ENCODE measurements at places on chromosomes 11 and 22.

DNA sequence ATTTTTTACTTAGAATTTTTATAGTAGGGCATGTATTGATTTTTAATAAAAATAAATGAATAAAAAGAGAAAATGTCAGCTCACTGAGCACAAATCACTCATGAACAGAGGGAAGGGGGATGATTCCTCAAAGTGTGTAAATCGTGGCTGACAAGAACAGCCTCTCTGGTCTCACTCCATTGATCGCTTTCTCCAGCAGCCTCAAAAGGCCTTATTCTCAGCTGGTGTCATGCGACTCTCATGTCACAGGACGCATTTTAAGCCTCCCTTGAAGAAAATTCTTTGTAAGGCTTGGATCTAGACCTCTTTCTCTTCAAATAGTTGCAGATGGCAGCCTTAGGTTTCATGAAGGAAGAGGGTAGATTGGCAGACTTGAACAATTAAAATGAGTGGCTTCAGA lies 33.9 kb upstream of the SLC5A12 start:
- no peak for DNase-seq

- no peak for DNase-seq
These were observed 15.8 kb downstream of the CD82 start for GRCh38 chr11:44581246-44581645.

DNA sequence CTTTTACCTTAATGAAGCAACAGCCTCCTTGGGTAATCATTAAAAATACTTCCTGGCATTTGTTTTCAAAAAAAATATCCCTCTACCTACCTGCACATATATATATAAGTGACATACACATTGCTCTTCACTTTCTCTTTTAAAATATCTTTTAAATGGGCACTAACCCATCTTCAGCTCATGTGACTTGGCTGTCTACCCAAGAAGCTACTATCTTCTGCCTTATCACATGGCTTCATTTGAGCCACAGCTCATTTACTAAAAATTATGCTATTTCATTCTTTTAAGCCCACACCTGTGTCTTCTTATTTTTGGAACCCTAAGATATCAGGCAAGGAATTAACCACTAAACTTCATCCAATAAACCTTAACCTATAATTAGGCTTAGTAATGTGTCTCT lies 37.0 kb upstream of the SOX6 start:
- DNase-seq = no peak

DNA sequence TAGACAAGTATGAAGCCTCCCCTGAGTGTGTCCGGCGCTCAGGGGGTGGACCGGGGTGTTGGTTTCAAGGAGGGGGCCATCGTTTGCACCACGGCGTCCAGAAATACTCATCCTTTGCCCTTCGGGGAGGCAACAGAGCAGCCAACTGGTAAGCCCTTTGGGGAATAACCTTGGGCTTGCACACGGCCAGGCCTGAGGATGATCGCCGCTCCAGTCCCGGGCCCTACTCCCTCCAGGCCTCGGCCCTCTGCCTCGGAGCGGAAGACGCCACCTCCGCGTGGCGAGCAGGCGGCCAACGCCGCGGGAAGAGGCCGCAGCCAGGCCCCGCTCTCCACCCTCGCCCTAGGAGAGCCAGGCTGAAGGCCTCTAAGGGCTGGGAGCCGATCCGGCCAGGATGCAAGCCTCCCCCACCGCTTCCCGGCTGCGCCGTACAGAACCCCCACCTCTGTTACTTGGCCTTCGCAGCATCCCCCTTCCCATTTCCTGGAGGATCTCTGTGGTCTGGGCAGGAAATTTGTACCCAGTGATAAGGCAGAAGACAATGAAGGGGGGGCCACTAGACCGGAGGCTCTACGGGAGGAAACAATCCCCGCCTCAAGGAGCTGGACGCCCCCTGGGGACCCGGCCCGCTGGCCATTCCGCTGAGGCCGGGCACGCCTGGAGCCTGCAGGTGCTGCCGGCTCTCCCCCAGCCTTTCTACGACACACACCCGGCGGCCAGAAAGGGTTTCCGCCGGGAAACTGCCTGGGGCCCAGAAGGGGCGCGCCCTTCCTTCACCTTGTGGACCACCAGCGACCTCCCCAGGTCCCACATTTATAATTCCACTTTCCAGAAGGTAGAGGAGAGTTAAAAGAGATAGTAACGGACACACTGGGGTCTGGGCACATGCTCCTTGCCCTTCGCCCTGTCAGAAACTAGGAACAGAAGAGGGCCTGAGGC lies 2.6 kb downstream of the ESAM start:
- DNase-seq = no peak

DNA sequence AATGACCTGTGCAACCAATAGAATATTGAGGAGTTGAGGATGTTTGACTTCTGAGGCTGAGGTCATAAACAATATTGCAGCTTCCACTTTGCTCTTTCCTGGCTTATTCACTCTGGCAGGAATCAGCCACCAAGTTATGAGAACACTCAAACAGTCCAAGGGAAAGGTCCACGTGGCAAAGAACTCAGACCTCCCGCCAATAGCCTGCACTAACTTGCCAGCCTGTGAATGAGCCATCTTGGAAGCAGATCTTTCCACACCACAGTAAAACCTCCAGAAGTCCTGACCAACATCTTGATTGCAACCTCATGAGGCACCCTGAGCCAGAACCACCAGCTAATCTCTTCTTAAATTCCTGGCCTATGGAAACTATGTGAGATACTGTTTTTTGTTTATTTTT lies 22.7 kb upstream of the PICALM start:
- no peak for DNase-seq

- no peak for DNase-seq
These were observed 21.8 kb upstream of the APOA1 start for GRCh38 chr11:116859175-116859574.

- DNase-seq = no peak
These were observed 33.0 kb downstream of the FAM168A start for GRCh38 chr11:73564903-73565302.

DNA sequence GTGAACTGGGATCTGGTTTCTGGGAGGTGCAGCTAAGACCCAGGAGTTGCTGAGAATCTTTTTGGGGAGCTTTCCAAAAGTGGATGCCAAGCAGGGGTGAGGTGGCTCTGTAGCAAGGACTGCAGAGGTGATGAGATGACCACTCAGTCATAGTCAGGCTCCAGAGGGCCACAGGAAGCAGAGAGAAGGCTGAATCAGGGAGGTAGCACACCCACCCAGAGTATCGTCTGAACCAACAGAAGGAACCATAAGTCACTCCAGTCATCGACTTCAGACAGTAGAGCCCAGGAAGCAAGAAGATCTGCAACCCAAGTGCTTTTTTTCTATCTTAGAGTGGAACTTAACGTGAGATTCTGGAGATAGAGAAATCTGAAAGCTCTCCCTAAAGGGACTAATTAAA lies 335.7 kb upstream of the MPPED2 start:
- no peak for DNase-seq

DNA sequence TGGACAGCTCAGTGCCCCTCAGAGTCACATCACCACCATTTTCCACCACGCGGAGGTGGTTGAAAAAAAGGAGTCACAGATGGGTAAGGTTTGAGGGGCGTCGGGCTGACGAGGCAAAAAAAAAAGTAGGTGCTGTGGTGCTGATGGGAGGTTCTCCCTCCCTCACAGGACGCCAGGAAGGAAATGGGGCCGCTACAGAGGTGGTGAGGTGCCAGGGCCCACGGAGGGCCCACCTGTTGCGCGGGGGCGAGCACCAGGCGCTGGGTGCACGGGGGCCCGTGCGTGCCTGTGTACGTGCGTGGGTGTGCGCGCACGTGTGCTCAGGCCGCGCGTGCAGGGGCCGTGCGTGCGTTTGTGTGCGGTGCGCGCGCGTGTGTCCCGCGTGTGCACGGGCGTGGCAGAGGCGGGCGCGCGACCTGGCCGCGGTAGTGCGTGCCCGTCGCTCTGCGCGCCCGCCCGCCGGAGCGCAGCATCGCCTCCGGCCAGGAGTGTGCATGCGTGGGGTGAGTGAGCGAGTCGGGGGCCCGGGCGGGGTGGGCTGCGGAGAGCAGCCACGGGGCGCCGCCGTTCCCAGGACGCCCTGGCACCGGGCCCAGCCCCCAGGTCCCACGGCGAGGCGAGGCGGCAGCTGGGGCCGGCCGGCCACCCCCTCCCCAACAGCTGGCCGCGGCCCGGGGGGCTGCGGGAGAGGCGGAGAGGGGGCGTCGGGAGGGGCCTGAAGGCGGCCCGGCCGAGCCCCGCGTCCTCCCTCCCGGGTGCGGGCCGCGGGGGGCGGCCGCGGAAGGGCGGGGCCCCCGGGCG lies 2.8 kb downstream of the PDGFB start:
- no peak for DNase-seq

GRCh38 chr11:1207401-1208143 lies 15.3 kb upstream of the MUC5B start:
- no peak for DNase-seq

GRCh38 chr11:34546511-34547209 lies 33.1 kb upstream of the ELF5 start:
- DNase-seq = no peak

DNA sequence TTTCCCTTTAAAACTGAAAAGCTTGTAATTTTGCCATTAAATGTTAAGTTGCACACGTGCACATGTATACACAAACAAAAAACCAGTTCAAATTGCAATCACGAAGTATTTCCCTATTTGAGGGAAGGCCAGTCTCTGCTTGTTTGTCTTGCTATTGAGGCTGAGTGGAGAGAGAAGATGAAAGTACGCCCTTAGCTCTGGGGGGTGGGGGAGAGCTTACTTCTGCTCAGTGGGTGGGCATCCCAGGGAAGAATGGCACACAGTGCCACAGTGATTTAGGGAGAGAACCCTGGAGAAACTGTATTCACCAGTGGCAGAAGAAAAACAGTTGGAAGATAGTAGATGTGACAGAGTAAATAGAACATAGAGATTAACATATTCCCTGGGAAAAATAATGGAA lies 8.7 kb downstream of the YAP1 start:
- DNase-seq = no peak

- no peak for DNase-seq
These were observed 596.2 kb downstream of the BUD13 start for GRCh38 chr11:116176484-116177005.

DNA sequence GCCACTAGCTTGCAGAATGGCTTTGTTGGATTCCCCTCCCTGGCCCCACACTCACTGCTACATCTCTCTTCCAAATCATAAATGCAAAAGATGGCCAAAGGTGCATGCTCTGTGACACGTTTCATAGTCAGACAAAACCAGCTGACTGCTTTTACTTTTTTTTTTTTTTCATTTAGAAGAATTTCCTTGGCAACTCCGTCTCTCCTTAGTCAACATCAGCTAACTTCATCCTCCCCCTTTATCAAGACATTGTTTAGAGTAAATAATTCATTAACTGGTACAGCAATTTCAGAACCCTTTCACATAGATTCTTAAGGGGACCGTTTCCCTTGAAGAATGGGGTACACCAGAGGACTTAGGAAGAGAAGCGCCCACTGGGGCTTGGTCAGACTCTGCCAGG lies 16.0 kb downstream of the KCNQ1OT1 start:
- DNase-seq = no peak

All from activated CD8-positive, alpha-beta memory T cell treated with anti-CD3 and anti-CD28 coated beads, Interleukin-2, amount 50 U/mL, for 48 hours (primary cell).